ENCODE measurements at places on chromosomes 1 and 21. TPM values are rescaled to one million over a fixed set of nuclear protein-coding genes. Genes with fewer than 3 reads are reported as not detected.

GRCh38 chr1:156246781-156247459 lies 936 bp downstream of the PAQR6 start:
- no peak for DNase-seq

GRCh38 chr1:78136680-78137079 lies 90.9 kb downstream of the GIPC2 start:
- DNase-seq: no peak

DNA sequence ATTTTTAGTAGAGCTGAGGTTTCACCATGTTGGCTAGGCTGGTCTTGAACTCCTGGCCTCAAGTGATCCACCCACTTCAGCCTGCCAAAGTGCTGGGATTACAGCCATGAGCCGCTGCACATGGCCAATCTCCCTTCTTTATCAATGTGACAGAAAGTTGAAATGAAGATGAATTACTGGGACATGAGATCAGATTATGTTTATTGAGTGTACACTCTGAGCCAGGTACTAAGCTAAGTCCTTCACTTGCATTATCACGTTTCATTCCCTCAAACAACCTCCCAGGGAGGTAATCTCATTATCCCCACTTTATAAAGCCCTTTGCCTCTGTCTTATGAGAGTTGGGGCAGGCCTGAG lies 6.3 kb upstream of the CHI3L2 start:
- DNase-seq: no peak

The OR2L3 gene
- not detected for total RNA-seq

The TTLL10 gene
- total RNA-seq: not detected

GRCh38 chr21:36776981-36777617 lies 78.2 kb downstream of the SIM2 start:
- no peak for DNase-seq

GRCh38 chr1:99250728-99251127 lies 13.6 kb upstream of the PLPPR4 start:
- no peak for DNase-seq

- no peak for DNase-seq
Observed at GRCh38 chr1:69492286-69492685, 75.4 kb upstream of the LRRC7 start.

DNA sequence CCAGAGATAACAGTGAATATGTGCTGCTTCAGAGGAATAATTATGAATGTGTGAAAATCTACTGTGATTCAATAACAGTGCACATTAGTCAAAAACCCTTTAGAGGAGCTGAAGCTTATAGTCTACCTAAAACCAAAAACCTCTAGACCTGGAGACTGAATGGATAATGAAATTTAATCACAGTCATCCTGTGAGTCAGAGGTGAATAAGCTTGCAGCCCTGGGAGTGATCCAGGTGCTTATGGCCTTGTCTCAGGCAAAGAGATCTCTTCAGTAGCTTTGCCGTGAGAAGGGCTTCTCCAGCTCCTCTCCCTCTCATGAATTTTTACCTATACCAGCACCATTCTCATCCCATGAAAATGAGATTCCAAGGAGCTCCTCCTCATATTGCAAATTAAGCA lies 81.3 kb upstream of the RGS4 start:
- no peak for DNase-seq

DNA sequence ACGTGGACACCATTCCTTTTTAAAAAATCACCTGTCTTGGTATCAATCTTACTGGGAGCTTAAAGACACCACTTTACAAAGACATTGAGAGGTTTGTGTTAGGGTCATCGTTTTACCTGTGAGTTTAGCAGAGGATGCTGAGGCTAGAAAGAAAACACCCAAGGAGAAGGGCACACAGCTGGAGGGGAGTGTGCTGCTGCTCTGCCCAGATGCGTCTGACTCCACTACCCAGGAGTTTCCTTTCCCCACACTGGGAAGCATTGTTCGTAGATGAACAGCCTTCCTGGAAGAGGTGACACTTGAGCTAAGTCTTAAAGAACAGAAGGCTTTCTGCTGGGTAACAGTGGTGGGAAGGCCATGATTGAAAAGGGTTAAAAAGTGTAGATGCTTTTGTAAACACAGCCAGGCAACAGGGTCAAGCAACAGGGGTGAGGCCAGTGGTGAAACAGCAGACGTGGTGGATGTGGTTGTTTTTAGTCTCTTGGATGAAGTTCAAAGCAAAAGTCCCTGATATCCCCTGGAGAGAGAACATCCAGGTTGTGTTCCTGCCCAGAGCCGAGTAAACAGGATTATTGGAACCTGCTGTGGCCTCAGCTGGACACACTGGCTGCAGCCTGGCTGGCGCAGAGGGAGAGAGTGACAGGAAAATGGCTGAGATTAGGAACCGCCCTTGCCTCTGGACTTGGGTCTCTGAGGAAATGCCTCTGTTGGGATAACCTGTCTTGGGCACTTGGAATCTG lies 198.6 kb upstream of the JUN start:
- DNase-seq: no peak

DNA sequence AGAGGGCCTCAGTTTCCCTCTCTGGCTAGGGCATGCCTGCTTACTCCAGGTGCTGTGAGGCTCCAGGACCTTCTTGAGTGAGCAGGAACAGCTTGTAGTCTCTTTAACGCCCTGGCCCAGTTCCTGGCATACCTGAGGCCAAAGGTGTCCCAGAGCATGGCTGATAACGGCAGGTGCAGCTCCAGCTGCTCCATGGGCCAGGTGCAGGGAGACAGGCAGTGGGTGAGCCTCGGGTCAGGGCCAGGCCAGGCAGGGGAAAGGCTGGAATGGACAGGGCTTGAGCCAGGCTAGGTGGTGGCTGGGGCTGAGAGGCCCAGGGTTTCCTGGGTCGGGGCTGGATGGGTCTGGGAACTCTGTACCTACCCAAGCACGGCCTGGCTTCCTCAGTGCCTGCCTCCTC lies 18.3 kb downstream of the EDN2 start:
- DNase-seq: no peak

DNA sequence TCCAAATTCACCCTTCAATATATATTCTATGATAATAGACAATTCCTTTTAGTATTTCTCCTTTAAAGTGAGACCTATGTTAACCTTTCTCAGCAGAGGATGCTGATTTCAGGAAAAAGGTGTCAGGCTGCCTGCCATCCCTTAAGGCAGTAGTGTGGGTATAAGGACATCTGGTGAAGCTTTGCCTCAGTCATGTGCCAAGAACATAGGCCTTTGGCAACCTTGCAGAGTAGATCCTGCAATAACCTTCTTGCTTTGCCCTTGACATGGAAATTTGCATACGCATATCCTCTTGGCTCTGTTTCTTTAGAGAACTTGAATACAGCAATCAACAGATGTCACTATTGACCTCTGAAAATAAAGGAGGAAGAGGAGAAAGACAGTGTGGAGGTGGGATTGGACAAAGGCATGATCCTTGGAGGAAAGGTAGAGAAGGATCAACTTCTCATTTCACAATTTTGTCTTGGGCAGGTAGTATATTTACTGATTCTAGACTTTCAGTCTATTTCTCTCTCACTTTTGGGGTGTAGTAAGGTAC lies 21.1 kb upstream of the ZRANB2 start:
- no peak for DNase-seq

The OTUD3 gene
- 20.9 TPM for total RNA-seq

- peak; percentile 37 for DNase-seq
Observed at GRCh38 chr1:1144122-1144842, 28.4 kb upstream of the C1orf159 start.

The GTF2B gene
- 73.6 TPM for total RNA-seq

The UTS2 gene
- total RNA-seq: 8.0 TPM

- DNase-seq: no peak
Observed at GRCh38 chr1:151689494-151689893, 27.1 kb downstream of the CELF3 start.

- no peak for DNase-seq
Observed at GRCh38 chr1:163275222-163275621, 46.5 kb upstream of the NUF2 start.

The CELA2B gene
- not detected for total RNA-seq

The WNT3A gene
- not detected for total RNA-seq

DNA sequence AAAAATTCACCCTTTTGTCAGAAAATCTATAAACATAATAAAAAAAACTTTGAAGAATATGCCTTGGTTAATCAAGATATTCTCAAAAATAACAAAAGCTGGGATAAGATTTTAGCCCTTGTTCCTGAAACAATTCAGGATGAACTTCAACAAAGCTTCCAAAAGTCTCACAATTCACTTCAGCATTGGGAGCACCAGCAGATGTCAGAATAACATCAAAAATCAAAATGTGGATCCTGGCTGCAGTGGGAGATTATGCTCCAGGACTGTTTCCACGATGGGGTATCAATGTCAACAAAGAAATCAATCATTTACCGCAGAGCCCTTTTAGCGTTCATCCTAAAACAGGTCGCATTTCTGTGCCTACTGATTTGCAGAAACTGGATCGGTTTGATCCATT lies 35.2 kb downstream of the ZNF670 start:
- no peak for DNase-seq

DNA sequence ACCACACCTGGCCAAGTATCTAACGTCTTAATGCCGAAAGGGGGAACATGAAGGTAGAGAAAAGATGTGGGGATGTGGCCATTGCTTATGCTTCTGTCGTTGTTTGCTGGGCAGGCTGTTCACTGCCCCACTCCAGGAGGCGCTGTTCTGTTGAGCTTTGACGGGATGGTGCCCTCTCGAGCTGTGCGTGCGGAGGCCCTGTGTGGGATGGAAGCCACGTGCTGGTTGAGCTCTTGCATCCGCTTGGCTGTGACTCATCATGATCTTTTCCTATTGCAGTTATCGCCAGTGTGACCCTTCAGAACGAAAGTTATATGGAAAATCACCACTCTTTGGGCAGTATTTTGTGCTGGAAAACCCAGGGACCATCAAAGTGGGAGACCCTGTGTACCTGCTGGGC lies 26.3 kb downstream of the MTARC1 start:
- DNase-seq: no peak

DNA sequence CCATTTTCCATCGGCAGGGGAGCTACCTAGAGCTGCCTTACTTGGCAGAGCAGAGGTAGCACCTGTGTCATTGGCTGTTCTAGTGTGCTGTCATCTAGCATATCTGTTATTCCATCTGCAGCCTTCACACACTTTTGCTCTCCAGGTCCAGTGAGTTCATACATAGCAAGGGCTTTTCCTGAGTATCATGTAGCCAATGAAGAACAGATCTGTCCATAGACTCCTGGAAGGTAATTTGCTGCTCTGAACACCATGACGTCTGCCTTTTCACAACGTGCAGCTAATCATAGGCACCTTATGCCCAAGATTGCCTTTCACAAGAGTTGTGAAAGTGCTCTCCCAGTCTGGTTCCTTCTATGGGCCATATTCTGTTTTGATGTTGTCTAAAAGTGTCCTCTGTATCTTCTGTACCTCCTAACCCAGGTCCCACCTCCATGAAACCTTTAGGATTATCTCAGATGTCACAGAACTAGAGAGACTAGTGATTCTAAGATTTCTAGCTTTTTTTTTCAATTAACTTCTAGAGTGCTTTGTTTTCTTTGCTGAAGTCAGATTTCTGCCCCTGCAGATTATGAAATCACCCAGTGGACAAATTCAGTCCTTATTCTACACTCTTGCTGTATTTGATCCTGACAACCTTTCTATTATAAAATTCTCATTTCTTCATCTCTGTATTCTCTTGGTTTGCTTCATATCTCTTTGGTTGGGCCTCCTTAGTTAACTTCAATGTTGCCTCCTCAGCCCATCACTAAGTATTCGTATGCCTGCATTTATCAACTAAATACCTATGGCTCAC lies 134.8 kb downstream of the PBX1 start:
- no peak for DNase-seq

- DNase-seq: no peak
Observed at GRCh38 chr1:204267191-204267601, 53.4 kb upstream of the GOLT1A start.

GRCh38 chr1:51871351-51871975 lies 7.1 kb downstream of the NRDC start:
- peak; percentile 15 for DNase-seq

The NCAM2 gene
- total RNA-seq: not detected

The RGS1 gene
- 2,600 TPM for total RNA-seq
